ENCODE measurements at places on chromosomes 12 and 14.

GRCh38 chr14:40113671-40114070 lies 681.4 kb upstream of the FBXO33 start:
- no peak for DNase-seq

GRCh38 chr12:108060067-108060466 lies 69.0 kb upstream of the WSCD2 start:
- DNase-seq: no peak

GRCh38 chr14:104970231-104971068 lies 7.7 kb downstream of the AHNAK2 start:
- DNase-seq: no peak

DNA sequence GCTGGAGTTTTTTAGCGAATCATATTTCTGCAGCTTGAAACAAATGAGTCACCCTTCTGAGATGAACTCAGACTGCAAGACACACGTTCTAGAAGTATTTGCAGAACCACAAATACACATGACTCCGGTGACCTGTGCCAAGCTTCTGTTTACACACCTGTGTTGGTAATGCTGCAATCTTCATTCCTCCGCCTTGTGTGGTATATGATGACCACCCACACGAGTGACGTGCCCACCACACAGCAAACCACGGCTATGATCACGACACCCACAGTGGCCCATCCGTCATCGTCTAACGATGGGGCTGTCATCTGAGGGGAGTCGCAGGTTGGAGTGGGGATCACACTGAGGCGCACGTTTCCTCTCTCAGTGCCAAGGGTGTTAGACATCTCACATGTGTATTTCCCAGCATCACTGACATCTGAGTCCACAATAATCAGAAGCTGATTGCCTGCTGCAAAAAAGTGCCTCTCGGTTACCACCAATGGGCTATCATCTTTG lies 43.0 kb downstream of the LRIG3 start:
- DNase-seq: no peak

GRCh38 chr12:78210506-78210860 lies 379.8 kb downstream of the NAV3 start:
- DNase-seq: no peak

Measured in activated CD8-positive, alpha-beta memory T cell treated with anti-CD3 and anti-CD28 coated beads for 4 hours (primary cell).